A172 (cell line): ENCODE measurements at places on chromosomes 2 and 18.

GRCh38 chr18:62768558-62768943 is 53.2 kb downstream of the PHLPP1 start:
- DNase-seq = no peak

DNA sequence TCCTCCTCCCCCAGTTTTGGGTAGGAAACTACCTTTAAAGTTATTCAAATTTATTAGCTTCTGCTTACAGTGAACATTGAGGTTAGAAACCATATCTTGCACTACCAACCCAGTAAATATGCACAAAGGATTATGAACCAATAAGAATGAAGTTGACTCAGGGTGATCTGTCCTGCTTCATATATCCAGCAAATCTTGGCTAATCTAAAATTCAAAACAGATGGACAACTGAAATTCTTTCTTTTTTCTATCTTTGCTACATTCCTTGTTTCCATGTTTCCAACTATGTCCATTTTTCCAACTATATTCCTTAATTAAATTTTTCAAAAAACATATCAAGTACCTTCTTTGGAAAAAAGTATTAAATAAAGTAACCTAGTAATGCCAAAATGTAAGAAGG is 149.3 kb downstream of the FAM124B start:
- DNase-seq = no peak

- DNase-seq = no peak
Measured at GRCh38 chr2:139000131-139000785, 220.1 kb upstream of the NXPH2 start.

- no peak for DNase-seq
Measured at GRCh38 chr2:106085181-106085940, 108.7 kb downstream of the UXS1 start.

DNA sequence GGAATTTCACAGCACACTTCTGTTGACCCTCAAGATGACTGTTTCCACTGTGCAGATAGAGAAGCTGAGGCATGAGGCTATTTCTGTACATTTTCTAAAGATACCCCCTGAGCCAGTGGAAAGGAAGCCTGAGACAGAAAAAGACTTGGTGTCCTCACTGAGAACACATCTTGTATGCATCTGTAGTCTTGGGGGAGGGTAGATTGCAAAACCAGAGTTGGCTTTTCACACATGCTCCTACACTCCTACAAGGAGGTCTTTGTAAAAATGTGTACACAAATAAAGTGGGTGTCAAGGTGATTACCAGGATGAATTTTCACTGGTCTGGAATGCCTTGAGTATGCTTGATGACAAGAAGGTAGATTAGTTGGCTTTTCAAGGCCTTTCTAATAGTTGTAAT is 98.0 kb downstream of the KCTD18 start:
- DNase-seq = no peak

GRCh38 chr18:31102941-31103340 is 720 bp upstream of the DSC2 start:
- DNase-seq = no peak

- no peak for DNase-seq
Measured at GRCh38 chr2:58553937-58554336, 312.8 kb upstream of the FANCL start.

DNA sequence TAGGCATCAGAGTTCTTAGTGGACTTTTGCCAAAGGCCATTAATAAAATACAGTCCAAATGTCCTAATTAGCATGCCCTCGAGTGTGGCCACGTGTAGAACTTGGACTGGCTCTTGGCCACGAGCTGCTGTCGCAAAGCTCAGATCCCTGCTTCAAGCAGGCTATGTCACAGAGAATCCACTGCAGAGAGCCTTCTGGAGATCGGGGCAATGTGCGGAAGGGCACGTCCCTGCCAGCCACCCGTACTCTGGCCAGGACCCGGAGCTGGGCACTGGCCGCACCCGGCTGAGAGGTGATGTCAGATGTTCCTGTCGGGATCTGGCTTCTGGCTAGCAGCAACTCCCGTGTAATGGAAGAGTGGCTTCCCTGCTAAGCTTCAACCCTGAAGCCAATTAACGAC is 432.7 kb upstream of the ID2 start:
- no peak for DNase-seq
